ENCODE measurements at places on chromosomes 12 and 14.

DNA sequence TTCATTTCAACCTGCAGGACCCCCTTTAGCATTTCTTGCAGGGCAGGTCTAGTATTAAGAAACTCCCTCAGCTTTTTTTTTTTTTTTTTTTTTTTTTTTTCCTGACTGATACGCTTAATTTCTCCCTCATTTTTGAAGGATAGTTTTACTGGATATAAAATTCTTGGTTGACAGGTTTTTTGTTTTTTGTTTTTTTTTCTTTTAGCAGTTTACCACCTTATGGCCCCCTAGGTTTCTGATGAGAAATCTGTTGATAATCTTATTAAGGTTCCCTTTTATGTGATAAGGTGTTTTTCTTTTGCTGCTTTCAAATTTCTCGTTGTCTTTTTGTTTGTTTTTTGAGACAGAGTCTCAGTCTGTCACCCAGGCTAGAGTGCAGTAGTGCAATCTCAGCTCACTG is 66.5 kb downstream of the BORCS5 start:
- DNase-seq, result no peak

DNA sequence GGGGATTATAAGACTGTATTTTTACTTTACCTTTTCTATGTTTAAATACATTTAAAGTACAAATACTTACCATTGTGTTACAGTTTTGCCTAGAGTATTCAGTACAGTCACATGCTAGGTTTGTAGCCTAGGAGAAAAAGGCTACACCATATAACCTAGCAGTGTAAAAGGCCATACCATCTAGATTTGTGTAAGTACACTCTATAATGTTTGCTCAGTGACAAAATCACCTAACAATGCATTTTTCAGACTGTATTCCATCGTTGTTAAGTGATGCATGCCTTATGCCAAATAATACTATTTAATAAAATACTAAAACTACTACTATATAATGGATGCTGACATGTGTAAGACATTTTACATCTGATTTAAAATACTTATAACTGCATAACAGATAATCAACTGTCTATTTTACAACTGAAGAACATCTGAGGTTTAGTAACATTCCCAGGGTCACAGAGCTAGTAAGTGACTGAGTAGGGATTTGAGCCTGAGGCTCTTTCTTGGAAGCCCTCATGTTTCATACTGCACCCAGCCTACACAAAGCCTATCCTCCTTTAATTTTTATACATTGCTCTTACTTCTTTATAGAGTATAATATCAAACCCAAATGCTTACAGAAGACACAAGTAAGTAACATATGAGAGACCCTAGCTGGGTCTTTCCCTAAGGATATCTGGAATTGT is 296.8 kb downstream of the SYT1 start:
- no peak for DNase-seq

DNA sequence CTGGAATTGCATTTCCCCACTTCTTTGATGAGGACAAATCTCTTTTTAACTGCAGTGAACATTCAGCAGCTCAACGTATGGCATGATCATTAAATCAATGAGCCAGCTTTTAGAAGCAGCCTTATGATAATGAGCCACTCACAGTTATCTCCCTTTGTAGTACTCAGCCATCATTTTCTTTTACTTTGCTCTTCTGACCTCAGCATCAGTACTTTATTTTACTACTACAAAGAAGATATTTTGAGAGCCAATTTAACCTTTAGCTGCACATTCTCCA is 250.0 kb upstream of the CLEC14A start:
- no peak for DNase-seq

- DNase-seq, result no peak
Measured at GRCh38 chr14:92719421-92719820, 29.0 kb downstream of the LGMN start.

GRCh38 chr14:103546652-103547454 is 15.6 kb downstream of the BAG5 start:
- peak; percentile 83 for DNase-seq

DNA sequence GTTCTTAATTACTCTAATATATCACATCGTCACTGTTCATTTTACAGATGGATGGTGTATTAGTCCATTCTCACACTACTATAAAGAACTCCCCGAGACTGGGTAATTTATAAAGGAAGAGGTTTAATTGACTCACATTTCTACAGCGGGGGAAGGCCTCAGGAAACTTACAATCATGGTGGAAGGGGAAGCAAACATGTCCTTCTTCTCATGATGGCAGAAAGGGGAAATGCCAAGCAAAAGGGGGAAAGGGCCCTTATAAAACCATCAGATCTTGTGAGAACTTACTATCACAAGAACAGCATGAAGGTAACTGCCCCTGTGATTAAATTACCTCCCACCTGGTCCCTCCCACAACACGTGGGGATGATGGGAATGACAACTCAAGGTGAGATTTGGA is 6.5 kb downstream of the TMBIM4 start:
- no peak for DNase-seq

DNA sequence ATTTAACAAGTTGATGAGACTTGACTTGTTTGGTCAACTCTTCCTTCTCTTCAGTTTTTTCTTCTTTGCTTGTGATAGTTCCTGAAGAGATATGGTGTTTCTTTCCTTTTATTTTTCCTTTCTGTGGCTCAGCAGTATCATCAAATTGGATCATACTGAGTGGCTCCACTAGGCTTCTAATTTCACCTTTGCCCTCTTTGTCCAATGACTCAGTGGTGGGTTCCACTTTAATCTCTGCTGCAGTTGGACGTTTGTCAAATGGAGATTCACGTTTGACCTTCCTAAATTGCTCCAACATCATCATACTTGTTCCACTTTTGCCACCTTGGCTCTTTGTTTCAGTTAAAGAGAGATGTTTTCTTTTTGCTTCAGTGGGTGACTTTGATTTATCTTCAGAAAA is 41.5 kb downstream of the FAM186A start:
- DNase-seq, result no peak
